ENCODE measurements at places on chromosomes 11 and 22. TPM values are rescaled to one million over a fixed set of nuclear protein-coding genes. Genes with fewer than 3 reads are reported as not detected.

- no peak overlapping the region for H3K27ac ChIP-seq
- H3K36me3 ChIP-seq = no peaks in the 10 kb centered on the region
- peaks cover 22% of the 10 kb centered on the region for H3K4me1 ChIP-seq
These were observed 6.3 kb downstream of the FXYD2 start for GRCh38 chr11:117818041-117818873.

DNA sequence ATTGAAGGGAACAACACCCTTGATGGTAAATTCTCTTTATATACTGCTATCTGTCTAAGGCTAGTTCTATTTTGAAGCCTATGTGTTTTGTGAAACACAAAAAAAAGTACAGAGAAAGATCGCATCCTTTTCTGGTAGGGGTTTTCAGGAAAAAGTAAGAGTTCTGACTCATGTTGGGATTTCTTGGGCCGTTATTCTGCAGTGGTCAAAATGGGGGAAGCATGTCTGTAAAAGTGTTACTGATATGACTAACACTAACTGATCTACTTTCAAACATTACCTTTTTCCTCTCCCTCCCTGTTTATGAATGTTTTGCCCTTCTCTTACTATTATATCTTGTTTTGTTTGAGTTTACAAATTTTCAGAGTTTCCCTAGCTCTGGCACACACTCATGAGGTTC, 53.9 kb downstream of the CTNND1 start:
- H3K36me3 ChIP-seq = peaks cover 39% of the 10 kb centered on the region
- H3K4me1 ChIP-seq = no peaks in the 10 kb centered on the region
- no peak overlapping the region for H3K27ac ChIP-seq
- no peak overlapping the region for H3K4me3 ChIP-seq
- no peak for DNase-seq

APOA1 gene
- total RNA-seq = not detected

DNA sequence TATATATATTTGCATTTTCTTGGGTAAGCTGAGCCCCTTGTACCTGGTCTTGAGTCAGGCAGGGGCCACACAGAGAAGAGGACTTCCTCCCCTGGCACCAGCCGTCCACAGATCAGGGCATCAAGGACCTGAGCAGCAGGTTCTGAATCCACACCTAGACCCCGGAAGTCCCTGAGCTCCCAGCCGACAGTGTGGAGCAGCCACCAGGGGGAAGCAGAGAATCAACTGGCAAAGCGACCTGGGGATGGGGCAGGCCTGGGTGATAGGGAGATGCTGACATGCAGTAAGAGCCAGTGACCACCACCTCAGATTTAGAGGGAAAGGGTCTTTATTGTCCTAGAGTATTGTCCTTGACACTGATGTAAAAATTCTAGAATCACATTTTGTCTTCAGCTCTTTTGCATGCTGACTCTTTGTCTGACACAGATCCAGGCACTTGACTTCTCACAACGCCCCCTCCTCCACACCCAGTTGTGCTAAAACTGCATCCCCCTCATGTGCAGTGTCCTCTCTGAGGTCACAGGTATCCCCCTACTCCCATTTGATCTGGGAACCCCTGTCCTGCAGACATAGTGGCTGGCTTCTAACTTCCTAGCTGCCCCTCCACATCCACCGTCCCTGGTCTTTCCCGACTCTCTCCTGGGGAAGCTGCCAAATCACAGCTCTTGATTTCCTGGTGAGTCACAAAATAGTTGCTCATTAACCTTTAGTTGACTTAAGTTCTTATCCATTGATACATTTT, 109.3 kb downstream of the GGTLC2 start:
- no peak overlapping the region for H3K4me3 ChIP-seq
- H3K36me3 ChIP-seq = no peaks in the 10 kb centered on the region
- H3K4me1 ChIP-seq = no peaks in the 10 kb centered on the region

GRCh38 chr11:42770444-42771065, 541.2 kb upstream of the API5 start:
- DNase-seq = no peak
- H3K36me3 ChIP-seq = no peaks in the 10 kb centered on the region
- H3K4me1 ChIP-seq = no peaks in the 10 kb centered on the region
- H3K27me3 ChIP-seq = no peaks in the 10 kb centered on the region
- H3K27ac ChIP-seq = no peak overlapping the region
- H3K4me3 ChIP-seq = no peak overlapping the region

DNA sequence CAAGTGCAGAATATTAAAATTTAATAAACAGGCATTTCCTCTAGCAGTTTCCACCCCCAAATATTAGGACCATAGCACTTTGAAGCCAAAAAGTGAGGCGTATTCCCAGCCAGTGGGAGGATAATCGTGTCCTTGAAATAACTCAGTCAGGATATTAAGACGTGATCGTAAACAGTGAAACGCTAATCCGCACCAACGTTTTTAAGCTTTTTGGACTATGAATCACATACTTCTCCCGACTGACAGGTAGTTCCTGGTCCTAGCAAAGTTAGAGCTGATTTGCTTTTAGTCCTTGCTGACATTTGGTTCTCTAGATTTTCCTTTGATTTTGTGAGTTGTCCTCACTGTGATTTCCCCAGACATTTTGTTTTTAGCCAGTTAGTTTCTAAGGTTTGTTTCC, 197.1 kb upstream of the ARHGAP20 start:
- H3K36me3 ChIP-seq = no peaks in the 10 kb centered on the region
- no peak overlapping the region for H3K4me3 ChIP-seq
- H3K27ac ChIP-seq = no peak overlapping the region
- H3K4me1 ChIP-seq = peaks cover 25% of the 10 kb centered on the region
- DNase-seq = no peak
- H3K27me3 ChIP-seq = peaks cover 22% of the 10 kb centered on the region

C11orf52 gene
- total RNA-seq = 0.40 TPM

CLP1 gene
- 13.6 TPM for total RNA-seq

GRCh38 chr11:638631-639331, 1.7 kb downstream of the DRD4 start:
- H3K36me3 ChIP-seq = no peaks in the 10 kb centered on the region
- DNase-seq = no peak
- H3K4me1 ChIP-seq = peaks cover 5% of the 10 kb centered on the region

JOSD1 gene
- total RNA-seq = 44.6 TPM

DNA sequence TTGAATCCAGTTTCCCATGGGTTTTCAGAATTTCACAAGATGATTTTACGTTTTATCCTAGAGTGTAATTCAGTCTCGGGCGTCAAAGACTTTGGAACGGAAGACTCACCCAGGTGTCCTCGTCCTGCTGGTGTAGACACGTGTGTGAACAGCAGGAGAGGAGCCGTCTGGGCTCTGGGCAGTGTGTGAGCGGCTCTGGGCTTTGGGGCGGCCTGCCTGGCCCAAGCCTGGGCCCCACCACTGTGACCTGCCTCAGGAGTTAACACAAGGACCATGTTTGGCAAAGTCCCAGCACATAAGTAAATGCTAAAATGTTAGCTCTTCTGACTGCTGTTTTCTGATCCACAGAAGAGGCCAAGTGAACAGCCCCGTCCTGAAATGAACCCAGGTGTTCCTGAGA, 1093.3 kb downstream of the BRD1 start:
- peaks cover 16% of the 10 kb centered on the region for H3K36me3 ChIP-seq
- no peaks in the 10 kb centered on the region for H3K4me1 ChIP-seq
- DNase-seq = no peak
- H3K27ac ChIP-seq = no peak overlapping the region
- no peak overlapping the region for H3K4me3 ChIP-seq

GDPD4 gene
- total RNA-seq = not detected

DNA sequence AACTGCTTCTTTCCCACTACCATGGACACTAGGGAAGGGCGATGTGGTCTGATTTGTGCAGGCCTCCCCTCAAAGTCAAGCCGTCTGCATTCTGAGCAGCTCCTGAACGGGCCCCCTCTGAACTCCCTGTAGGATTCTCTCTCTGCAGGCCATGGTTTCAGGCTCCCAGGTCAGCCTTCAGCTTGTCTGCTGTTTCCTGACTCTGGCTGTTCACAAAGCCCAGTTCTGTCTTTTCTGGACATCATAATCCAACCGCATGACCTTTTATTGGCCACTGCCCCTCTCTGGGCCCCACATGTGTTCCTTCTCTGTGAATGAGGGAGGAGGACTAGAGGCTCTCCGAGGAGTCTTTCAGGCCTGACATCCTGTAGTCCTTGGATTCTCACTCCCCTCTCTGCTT, 161.0 kb downstream of the FEZ1 start:
- no peaks in the 10 kb centered on the region for H3K4me1 ChIP-seq
- H3K27me3 ChIP-seq = peaks cover 41% of the 10 kb centered on the region
- no peaks in the 10 kb centered on the region for H3K36me3 ChIP-seq
- H3K27ac ChIP-seq = no peak overlapping the region
- DNase-seq = no peak
- no peak overlapping the region for H3K4me3 ChIP-seq

GRCh38 chr11:36890121-36890679, 292.2 kb upstream of the RAG2 start:
- H3K27ac ChIP-seq = no peak overlapping the region
- no peak for DNase-seq
- no peaks in the 10 kb centered on the region for H3K4me1 ChIP-seq
- no peak overlapping the region for H3K4me3 ChIP-seq

GRCh38 chr22:35621451-35621850, 4.3 kb upstream of the MB start:
- H3K27me3 ChIP-seq = peaks cover 6% of the 10 kb centered on the region
- H3K27ac ChIP-seq = no peak overlapping the region
- no peak for DNase-seq
- no peaks in the 10 kb centered on the region for H3K36me3 ChIP-seq
- H3K4me1 ChIP-seq = peaks cover 12% of the 10 kb centered on the region

GRCh38 chr11:2248762-2249161, 21.6 kb downstream of the ASCL2 start:
- no peak for DNase-seq
- peaks cover 29% of the 10 kb centered on the region for H3K27me3 ChIP-seq

GRCh38 chr11:30873924-30874610, 287.9 kb upstream of the MPPED2 start:
- no peak for DNase-seq
- no peaks in the 10 kb centered on the region for H3K27me3 ChIP-seq
- no peak overlapping the region for H3K27ac ChIP-seq
- H3K4me3 ChIP-seq = no peak overlapping the region
- H3K36me3 ChIP-seq = no peaks in the 10 kb centered on the region

DNA sequence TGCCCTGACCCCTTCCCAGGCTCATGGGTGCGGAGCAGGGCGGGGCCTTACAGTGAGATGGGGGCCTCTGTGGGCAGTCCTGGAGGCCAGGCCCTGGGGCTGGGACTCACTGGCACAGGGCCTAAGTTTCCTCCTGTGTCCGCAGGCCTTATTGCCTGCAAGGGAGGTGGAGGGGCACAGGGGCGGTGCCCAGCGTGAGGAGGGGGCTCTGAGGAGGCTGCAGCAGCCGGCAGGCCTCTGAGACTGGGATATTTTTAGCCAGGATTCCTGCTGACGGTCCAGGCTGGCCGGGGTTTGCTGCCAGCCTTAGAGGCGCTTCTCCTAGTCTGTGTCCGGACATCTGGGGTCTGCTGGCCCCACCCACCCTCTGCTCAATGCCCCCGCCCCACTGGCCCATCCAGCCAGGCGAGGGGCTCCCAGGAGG, 5.7 kb upstream of the RTN4R start:
- peaks cover 8% of the 10 kb centered on the region for H3K4me1 ChIP-seq
- no peak for DNase-seq
- no peak overlapping the region for H3K4me3 ChIP-seq
- no peak overlapping the region for H3K27ac ChIP-seq

- H3K4me3 ChIP-seq = no peak overlapping the region
- DNase-seq = no peak
- no peaks in the 10 kb centered on the region for H3K4me1 ChIP-seq
These were observed 266.3 kb downstream of the BRD1 start for GRCh38 chr22:49561338-49561737.

HPS5 gene
- 44.2 TPM for total RNA-seq

APOC3 gene
- not detected for total RNA-seq

DNA sequence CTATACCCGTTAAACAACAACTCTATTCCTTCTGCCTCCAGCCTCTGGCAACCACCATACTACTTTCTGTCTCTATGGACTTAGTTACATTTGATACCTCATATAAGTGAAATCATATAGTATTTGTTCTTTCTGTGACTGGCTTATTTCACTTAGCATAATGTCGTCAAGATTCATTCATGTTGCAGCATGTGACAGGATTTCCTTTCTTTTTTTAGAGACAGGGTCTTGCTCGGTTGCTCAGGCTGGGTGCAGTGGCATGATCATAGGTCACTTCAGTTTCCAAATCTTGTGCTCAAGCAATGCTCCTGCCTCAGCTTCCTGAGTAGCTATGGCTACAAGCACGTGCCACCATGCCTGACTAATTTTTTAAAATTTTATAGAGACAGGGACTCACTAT, 29.4 kb upstream of the SORL1 start:
- H3K4me3 ChIP-seq = no peak overlapping the region
- no peak overlapping the region for H3K27ac ChIP-seq
- H3K36me3 ChIP-seq = no peaks in the 10 kb centered on the region
- H3K27me3 ChIP-seq = peaks cover 19% of the 10 kb centered on the region
- H3K4me1 ChIP-seq = no peaks in the 10 kb centered on the region

DNA sequence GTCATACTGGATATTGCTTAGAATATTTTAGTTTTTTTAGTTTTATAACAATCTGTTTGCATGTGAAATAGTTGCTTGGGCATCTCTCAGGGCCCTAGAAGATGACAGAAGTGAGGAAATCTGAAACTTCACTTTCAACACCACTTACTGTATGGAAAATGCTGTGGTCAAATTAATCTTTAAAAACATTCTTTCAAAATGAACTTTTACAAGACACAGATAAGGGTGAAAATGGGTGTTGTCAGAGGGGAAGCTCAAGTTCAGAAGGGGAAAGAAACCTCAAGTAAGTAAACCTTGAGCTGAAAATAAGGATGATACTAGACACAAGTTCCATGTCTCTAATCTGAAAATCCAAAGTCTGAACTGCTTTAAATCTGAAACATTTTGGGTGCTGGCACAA, 1840.1 kb upstream of the RAG2 start:
- H3K4me3 ChIP-seq = no peak overlapping the region
- H3K27me3 ChIP-seq = peaks cover 1% of the 10 kb centered on the region
- no peaks in the 10 kb centered on the region for H3K36me3 ChIP-seq
- H3K27ac ChIP-seq = no peak overlapping the region

OR8B12 gene
- total RNA-seq = not detected

SPTY2D1 gene
- total RNA-seq = 28.8 TPM

GRCh38 chr11:102760344-102761035, 19.9 kb downstream of the MMP10 start:
- peak; percentile 97 for DNase-seq
- peak overlapping the region; percentile 65 for H3K27ac ChIP-seq
- H3K4me1 ChIP-seq = peaks cover 53% of the 10 kb centered on the region
- H3K36me3 ChIP-seq = no peaks in the 10 kb centered on the region
- H3K27me3 ChIP-seq = peaks cover 29% of the 10 kb centered on the region

GRCh38 chr22:40603088-40603605, 33.4 kb downstream of the MRTFA start:
- peak overlapping the region; percentile 92 for H3K27ac ChIP-seq
- H3K27me3 ChIP-seq = no peaks in the 10 kb centered on the region
- H3K36me3 ChIP-seq = no peaks in the 10 kb centered on the region
- H3K4me1 ChIP-seq = peaks cover 80% of the 10 kb centered on the region
- peak; percentile 79 for DNase-seq

- H3K27me3 ChIP-seq = peaks cover 24% of the 10 kb centered on the region
- DNase-seq = no peak
- H3K4me3 ChIP-seq = no peak overlapping the region
- no peaks in the 10 kb centered on the region for H3K4me1 ChIP-seq
These were observed 11.8 kb upstream of the KCNE3 start for GRCh38 chr11:74478877-74479731.
